ENCODE measurements at places on chromosomes 12 and 14. TPM values are rescaled to one million over a fixed set of nuclear protein-coding genes. Genes with fewer than 3 reads are reported as not detected.

Gene PTCSC3
- not detected for total RNA-seq

Gene SMAGP
- 119 TPM for total RNA-seq

Gene CLEC12A
- 0.59 TPM for total RNA-seq

Gene CDH24
- 11.4 TPM for total RNA-seq

Gene ITPR2
- total RNA-seq = 39.3 TPM

Gene PAN2
- 48.1 TPM for total RNA-seq

Gene SRP54
- total RNA-seq = 43.5 TPM

Gene TC2N
- 93.4 TPM for total RNA-seq

Gene CYP46A1
- 0.05 TPM for total RNA-seq

Gene PLEKHG7
- total RNA-seq = 0.32 TPM

Gene TTC8
- 17.1 TPM for total RNA-seq

Gene IL22
- total RNA-seq = not detected

Gene PKP2
- 130 TPM for total RNA-seq

Gene GPR162
- 1.9 TPM for total RNA-seq

Gene SUPT16H
- 71.8 TPM for total RNA-seq

Gene RFX4
- not detected for total RNA-seq

Gene GLTP
- 76.3 TPM for total RNA-seq

Gene KITLG
- 37.1 TPM for total RNA-seq

Gene LIN7A
- 1.8 TPM for total RNA-seq

Gene TTC6
- 4.5 TPM for total RNA-seq

Gene SLC38A2
- total RNA-seq = 98.5 TPM

Gene CMKLR1
- total RNA-seq = 4.9 TPM

Data from colonic mucosa (tissue), 4 donors.